Inflammatory macrophage treated with lipopolysaccharide for 1 hour (primary cell): ENCODE measurements at places on chromosomes 2 and 18.

GRCh38 chr2:137255990-137256389 lies 490.6 kb downstream of the THSD7B start:
- no peak for DNase-seq

GRCh38 chr2:105910497-105911238 lies 166.0 kb downstream of the NCK2 start:
- DNase-seq, result no peak

DNA sequence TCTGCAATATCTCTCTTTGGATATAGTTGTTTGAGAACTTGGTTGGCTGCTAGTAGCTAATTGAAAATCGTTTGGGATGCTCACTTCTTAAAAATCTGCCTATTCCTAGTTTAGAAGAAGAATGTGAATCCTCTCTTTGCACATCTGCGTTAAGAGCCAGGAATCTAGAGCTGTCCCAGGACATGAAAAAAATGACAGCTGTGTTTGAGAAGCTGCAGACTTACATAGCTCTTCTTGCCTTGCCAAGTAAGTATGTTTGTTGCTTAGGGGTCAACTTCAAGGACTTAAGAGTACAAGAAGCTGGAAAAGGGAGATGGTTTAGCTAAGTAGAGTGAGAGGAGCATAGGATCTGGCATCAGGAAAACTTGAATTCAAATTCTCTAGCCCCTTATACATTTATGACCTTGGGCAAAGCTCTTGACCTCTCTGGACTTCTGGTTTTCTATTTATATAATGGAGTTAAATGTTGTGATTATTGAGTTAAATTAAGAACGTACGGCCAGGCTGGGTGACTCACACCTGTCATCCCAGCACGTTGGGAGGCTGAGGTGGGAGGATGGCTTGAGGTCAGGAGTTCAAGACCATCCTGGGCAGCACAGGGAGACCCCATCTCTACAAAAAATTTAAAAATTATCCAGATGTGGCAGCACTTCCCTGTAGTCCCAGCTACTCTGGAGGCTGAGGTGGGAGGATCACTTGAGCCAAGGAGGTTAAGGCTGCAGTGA lies 55.2 kb upstream of the STON1 start:
- no peak for DNase-seq

DNA sequence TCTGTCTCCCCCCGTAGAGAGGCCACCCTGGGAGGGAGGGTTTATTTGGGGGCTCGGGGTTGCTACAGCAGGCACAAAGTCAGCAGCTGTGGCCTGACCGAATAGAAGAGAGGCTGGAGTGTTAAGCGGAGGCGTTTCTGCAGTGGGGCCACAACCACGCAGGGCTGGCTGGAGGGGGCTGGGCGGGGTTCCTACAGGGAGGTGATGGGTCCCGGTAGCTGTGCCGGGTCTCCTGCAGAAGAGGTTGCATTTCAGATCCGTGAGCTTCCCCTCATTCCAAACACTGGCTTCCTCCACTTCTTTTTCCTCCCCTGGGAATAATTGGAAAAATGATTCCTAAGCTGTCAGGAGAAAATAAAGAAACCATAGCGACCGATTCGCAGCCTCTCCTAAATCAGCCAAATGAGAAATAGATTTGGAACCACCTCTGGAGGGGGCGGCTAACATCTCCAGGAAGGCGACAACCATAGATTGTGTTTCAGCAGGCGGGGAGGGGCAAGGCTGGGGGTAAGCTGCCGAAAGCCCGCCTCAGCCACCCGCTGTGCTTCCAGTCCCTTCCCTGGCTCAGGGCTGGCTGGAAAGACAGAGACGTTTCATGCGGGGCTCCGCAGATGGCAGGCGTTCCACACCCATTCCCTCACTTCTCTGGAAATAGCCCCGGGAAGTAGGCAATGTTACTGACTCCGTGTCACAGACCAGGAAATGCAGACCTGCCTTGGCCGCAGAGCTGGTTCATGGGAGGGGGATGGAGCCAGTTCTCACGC lies 85.6 kb upstream of the TAF1B start:
- DNase-seq, result no peak

GRCh38 chr18:76450452-76451395 lies 44.3 kb downstream of the ZNF516 start:
- peak; percentile 67 for DNase-seq

- DNase-seq, result no peak
Measured at GRCh38 chr18:27353273-27353672, 168.2 kb upstream of the CHST9 start.

DNA sequence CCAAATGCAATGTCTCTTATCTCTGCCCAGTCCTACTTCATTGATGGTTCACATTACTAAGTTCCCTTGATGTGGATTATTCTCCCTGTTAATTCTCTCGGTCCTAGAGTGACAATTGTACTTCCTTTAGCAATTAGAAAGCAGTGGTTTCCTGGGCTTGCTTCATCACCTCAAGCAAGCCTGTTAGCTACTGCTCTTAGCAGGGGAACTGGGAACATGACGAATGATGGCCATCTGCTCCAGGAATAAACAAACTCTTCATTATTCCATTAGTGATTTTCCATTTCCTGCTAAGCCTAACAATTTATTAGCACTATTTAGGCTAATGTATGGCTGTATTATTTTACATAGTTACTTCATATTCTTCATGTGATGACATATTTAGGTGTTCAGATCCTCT lies 331.8 kb downstream of the MTX2 start:
- no peak for DNase-seq

DNA sequence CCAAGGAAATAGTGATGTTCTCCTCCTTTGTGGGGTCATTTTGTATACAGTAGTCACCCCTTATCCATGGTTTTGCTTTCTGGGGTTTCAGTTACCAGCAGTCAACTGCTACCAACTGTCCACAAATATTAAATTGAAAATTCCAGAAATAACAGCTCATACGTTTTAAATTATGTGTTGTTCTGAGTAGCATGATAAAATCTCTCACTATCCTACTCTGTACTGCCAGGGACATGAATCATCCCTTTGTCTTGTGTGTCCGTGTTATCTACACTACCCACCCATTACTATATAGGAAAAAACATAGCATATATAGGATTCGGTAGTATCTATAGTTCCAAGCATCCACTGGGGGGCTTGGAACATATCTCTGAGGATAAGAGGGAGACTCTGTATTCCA lies 120.9 kb upstream of the DCC start:
- no peak for DNase-seq

DNA sequence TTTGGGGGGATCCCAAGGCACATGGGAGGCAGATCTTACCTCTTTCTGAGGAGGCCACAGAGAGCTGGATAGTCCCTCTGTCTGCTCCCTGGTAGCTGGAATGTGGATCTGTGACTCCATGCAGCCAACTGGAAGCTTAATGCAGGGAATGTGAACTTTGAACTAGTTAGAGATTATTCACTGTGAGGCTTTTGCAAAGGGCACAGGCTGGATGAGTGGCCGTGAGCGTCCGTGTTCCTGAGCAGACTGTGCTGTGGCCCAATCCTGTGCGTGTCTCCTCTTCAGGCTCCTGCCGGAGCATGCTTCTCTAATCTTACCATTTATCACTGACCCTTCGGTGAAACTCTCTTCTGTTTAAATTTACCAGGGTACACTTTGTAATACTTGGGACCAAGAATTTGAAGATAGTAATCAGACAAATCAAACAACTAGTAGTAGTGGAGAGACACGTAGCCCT lies 187.6 kb downstream of the PTPRM start:
- DNase-seq, result no peak

GRCh38 chr18:5584746-5585417 lies 41.1 kb upstream of the EPB41L3 start:
- peak; percentile 74 for DNase-seq

GRCh38 chr2:120514521-120514920 lies 168.6 kb downstream of the INHBB start:
- no peak for DNase-seq

DNA sequence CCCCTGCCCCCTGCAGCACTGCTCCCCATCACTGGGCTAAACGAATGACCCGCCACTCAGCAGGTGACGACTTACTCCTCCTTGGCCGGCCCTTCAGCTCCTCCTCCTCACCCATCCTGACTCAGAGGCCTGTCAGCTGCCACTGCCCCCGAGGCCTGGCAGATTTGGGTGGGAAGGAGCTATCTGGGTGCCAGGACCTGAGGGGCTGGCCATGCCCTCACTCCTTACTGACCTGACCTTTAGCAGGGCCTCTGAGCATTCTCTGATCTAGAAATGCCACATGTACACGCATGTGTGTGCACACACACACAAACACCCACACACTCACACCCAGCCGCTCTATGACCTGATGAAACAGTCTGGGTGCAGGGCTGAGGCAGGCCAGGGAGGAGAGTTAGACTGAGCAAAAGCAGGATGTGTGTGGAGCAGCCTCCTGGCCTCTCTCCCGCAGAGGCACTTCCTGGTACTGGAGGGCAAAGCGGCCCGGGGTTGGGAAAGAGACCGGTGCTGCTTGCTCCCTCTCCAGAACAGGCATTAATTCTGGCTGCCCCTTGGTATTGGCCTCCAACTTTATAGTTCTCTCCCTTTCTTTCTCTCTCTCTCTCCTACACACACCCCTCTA lies 68.0 kb downstream of the ZFP36L2 start:
- DNase-seq, result peak; percentile 97

DNA sequence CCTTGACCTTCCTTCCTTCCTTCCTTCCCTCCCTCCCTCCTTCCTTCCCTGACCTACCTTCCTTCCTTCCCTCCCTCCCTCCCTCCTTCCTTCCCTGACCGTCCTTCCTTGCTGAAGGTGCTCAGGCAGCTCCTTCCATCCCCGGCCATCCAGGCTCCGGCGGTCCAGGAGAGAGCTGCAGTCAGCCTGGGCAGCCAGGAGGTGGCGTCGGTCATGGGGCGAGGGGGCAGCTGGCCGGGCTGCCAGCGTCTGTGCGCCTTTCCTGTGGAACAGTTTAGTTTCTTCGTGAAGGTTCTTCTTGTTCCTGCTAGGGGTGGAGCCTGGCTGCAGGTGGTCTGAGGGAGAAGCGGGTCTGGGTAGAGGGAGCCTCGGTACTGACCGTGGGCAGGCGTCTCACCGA lies 15.7 kb downstream of the GPR35 start:
- DNase-seq, result peak; percentile 33

DNA sequence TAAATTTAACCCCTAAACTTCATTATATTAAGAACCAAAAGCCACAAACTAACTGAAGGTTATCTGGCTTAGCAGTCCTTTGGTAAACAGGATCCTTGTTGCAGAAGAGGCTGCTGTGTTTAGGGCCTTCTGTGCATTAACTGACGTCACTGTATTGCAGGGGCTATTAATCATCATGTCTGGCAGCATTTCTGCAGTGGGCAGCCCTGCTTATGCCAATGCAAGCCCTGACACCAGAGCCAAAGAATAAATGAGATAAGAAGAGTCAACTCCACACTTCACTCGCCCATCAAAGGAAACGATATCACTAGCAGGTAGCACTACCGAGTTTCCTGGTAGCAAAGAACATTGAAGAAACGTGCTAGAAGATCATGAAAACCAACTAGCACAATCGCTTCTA lies 110.6 kb downstream of the PLEKHM3 start:
- DNase-seq, result no peak

DNA sequence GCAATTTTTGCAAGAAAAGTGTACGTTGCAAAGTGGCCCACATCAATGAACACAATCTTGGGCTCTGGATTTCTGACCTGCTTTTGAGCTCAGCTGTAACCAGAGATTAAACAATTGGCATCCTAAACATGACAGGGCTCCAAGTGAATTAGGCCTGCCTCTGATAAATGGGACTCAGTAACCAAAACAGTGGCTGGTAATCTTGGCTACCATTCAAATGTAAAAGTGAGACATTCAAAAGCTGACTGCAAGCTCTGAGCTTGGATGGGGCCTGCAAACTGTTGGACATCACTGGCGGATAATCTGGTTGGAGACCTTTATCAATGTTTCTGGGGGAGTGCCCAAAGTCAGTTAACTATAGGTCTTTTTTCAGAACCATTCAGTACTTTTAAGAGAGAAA lies 160.7 kb downstream of the RAB3GAP1 start:
- no peak for DNase-seq

GRCh38 chr2:62074233-62074632 lies 121.7 kb upstream of the B3GNT2 start:
- DNase-seq, result peak; percentile 6

DNA sequence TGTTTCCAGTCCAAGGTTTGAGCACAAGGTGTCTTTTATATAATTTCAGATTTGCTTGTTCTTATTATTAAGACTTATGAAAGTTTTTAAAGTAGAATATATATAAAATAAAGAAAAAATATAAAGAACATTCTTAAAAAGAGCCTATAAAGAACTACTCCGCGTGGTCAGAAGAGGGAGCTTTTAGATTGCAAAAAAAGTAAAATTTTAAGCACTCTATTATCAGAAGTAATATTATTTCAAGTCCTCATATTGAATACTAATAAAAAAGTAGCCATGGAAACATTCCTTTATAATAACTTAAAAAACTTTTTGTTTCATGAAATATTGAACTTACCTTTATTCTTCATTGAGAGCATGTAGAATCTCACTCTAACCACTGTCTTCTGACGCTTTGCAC lies 51.4 kb downstream of the LINC00305 start:
- no peak for DNase-seq

GRCh38 chr2:104430359-104430740 lies 423.6 kb upstream of the POU3F3 start:
- DNase-seq, result no peak

DNA sequence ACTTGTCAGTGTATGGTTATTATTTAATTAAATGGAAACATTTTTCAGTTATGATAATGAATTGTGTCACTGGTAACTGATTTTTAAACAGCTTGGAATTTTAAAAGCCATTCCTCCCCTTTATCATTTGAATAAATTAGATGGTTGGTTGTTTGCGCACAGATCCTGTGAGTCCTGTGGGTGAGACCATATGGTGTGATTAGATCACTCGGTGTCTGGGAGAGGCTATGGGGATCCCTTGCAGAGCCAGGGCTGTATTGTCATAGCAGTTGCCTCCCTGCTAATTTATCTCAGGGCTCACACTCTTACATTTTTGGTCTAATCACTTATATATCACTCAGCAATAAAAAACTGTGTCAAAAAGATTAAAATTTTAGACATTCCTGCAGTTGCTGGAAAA lies 133.5 kb downstream of the ASXL3 start:
- DNase-seq, result no peak

DNA sequence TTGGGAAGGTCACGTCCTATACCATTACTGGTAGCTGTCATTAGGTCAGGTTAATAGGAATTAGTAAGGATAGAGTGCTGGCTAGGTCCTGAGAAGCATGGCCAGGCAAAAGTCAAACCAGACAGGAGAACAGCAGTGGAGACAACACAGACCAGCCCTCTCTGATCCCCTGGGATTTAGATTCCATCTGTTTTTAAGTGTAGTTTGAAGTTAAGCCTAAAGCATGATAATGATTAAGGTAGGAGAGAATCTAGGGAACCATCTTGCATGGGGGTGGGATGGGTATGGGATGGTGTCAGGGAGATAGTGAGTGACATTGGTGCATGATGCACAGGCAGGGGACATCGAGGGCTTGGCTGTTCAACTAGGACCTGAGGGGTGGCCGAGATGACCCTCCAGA lies 96.6 kb downstream of the MYCN start:
- DNase-seq, result no peak

- DNase-seq, result no peak
Measured at GRCh38 chr2:226475650-226476049, 324.0 kb downstream of the IRS1 start.

DNA sequence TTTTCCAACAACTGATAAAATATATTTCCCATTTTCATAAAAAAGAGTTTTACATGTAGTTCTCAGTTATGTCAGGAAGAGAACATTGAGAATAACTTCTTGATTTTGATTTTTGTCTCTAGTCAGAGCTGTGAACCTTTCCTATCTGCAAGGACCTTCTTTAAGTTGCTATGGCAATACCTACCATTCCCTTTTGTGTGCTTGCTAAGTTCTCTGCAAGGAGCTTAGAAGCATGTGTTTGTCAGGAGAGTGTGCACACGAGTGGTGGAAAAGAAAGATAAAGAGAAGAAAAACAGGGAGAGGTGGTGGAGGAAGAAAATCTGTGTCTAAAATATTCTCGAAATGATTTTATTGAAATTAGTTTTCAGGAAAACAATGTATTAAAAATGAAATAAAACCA lies 140.3 kb upstream of the SLC8A1 start:
- DNase-seq, result no peak
